ENCODE measurements at places on chromosomes 7 and 10. TPM values are rescaled to one million over a fixed set of nuclear protein-coding genes. Genes with fewer than 3 reads are reported as not detected.
A peak's percentile ranks its signal among the peaks of the same experiment; 100 is the strongest.

- no peak for DNase-seq
Observed at GRCh38 chr10:79339266-79339665, 8.0 kb upstream of the PPIF start.

DNA sequence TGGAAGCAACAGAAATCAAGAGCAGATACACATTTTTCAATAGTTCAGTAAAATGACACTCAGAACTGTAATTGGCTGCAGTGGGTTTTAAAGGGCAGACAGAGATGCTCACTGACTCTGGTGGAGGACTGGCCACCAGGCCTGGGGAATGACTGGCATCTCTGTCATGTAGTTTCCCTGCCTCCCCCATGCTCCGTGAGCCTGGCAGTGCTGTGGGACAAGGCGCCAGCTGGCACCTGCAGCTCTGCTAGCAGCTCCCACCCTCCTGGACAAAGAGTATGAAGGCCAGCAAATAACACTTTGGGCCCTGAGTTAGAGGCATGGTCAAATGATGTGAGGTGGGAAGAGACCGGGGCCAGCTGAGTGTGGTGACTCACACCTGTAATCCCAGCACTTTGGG is 15.0 kb downstream of the TSPAN33 start:
- DNase-seq, result no peak

GRCh38 chr10:52949899-52950298 is 177.3 kb upstream of the MBL2 start:
- no peak for DNase-seq

DNA sequence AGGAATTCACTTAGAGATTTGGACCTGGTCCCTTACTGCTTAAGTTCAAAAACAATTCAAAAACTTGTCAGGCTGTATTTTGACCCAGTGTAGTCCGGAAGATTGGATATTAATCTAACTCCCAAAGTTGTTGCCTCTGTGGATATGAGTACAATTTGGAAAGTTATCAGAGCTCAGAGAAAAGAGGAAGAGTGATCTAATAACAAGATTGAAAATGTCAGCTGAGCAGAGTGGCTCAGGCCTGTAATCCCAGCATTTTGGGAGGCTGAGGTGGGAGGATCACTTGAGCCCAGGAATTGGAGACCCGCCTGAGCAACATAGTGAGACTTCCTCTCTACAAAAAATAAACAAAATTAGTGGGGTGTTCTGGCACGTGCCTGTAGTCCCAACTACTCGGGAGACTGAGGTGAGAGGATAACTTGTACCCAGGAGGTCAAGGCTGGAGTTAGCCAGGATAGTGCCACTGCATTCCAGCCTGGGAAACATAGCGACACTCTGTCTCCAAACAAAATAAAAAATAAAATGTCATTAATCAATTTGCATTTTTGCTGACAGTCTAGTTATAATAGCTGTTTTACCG is 3.2 kb upstream of the ASCC1 start:
- no peak for DNase-seq

GRCh38 chr10:75814014-75814413 is 382.6 kb downstream of the LRMDA start:
- DNase-seq, result no peak

DNA sequence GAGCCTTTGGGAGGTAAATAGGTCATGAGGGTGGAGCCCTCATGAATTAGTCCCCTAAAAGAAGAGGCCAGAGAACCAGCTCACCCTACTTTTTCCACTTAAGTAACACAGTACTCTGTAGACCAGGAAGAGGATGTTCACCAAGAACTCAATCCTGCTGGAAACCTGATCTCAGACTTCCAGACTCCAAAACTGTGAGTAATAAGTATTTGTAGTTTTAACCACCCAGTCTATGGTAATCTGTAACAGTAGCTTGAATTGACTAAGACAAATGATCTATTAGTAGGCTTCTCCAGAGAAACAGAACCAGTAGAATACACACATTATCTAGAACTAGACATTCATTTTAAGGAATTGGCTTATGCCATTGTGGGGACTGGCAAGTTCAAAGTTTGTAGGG is 51.5 kb downstream of the ANKMY2 start:
- DNase-seq, result no peak

- no peak for DNase-seq
Observed at GRCh38 chr10:6114299-6114698, 25.5 kb downstream of the RBM17 start.

GRCh38 chr7:5296015-5296610 is 13.4 kb downstream of the SLC29A4 start:
- peak; percentile 81 for DNase-seq

DNA sequence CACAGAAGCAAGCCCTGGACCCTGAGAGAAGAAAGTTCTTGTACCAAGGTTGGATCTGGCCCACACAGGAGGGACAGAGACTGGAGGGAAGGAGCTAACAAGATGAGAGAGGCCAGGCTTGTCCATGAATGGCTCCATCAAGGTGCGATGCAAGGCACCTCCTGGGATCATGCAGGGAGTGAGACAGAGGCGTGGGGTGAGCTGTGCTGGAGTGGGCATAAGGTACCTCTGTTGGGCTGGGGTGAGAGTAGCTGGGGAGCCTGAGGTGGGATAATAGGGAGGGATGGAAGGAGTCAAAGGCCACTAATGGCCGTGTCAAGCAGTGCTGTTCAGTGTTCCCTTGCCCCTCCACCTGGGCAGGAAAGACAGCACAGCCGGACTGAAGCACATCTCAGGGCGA is 9.9 kb downstream of the TMEM72 start:
- DNase-seq, result no peak

- no peak for DNase-seq
Observed at GRCh38 chr7:95545673-95546072, 50.6 kb downstream of the PDK4 start.

GRCh38 chr7:149883452-149883861 is 9.7 kb downstream of the ATP6V0E2 start:
- DNase-seq, result peak; percentile 85

DNA sequence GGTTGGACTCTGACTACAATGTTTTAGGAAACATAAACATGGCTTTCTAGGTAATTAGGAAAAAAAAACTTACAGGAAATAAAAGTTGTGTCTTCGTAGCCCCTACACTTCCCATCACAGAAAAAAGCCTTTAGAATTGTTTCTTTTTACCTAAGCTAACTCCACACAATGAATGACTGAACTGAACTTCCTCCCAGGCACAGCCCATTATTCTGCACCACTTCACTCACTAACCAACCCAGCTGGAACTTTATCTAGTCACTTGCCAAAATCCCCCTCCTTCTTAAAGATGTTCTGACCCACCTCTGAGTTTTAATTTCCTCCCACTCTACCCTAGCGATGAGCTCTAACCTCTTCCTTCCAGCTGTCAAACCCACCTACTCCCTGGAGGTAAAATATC is 91.7 kb upstream of the MEOX2 start:
- DNase-seq, result no peak

DNA sequence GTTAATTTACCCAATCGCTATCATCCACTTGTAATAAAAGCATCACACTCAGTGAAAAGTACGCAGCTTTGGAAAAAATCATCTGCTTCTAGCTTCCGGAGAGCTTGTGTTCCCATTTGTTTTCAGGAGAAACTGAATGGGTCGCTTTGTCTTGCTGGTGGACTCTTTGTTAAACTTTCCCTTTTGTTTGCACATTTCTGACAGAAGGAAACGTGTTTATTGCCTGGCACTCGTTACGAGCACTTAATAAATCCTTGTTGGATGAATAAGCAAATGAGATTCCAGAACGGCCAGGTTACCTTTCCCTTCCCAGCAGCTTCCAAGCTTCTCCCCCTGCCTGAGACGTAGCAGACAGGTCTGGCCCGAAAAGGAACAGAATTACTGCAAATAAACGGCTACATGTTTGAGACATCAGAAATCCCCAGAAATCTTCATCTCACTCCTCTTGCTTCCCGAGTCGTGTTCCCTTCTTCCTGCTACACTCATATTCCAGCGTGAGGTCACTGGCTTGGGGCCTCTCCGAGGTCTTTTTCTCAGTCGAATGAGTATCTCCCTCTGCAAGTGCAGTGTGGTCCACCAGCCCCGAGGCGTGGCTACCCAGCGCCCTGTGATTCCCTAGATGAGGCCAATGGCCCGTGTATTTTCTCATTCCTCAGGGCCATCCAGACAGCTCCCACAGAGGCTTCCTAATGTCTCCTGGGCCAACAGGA is 167.2 kb downstream of the FRMD4A start:
- peak; percentile 27 for DNase-seq

- DNase-seq, result no peak
Observed at GRCh38 chr10:126908225-126908624, 3.0 kb downstream of the DOCK1 start.

GRCh38 chr10:123743441-123744223 is 77.5 kb downstream of the GPR26 start:
- DNase-seq, result no peak

DNA sequence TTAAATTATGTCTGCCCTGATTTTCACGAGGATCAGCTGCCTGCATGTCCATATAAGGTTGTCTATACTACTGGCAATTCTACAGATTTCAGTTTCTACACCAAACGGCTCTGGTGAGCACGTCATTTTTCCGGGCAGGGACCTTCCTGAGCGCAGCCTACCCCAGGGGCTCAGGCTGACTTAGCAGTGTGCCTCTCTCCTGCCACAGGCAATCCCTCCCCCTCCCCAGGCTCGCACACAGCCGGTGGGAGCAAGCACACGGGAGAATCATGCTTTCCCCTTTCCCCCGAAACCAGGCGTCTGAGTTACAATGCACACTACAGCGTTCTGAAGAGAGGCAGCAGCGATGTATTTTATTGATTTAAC is 1.7 kb downstream of the KLF6 start:
- DNase-seq, result peak; percentile 78

DNA sequence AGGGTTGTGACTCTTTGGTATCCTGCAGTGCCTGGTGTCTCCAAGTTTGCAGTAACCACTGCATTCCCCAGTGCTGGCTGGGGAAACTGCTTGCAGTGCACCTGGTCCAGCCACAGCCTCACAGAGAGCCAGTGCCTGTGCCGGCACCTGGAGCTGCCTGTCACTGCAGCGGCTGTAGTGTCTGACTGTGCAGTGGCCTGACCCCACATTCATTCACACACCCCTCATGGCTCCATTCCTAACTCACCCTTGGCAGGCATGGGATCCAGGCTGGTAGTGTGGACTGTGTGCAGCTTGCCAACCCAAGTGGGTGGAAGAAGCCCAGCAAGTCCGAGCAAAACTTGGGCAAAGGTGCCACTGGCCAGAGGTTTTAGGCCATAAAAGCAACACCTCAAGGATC is 3.7 kb upstream of the CYP3A43 start:
- DNase-seq, result no peak

DNA sequence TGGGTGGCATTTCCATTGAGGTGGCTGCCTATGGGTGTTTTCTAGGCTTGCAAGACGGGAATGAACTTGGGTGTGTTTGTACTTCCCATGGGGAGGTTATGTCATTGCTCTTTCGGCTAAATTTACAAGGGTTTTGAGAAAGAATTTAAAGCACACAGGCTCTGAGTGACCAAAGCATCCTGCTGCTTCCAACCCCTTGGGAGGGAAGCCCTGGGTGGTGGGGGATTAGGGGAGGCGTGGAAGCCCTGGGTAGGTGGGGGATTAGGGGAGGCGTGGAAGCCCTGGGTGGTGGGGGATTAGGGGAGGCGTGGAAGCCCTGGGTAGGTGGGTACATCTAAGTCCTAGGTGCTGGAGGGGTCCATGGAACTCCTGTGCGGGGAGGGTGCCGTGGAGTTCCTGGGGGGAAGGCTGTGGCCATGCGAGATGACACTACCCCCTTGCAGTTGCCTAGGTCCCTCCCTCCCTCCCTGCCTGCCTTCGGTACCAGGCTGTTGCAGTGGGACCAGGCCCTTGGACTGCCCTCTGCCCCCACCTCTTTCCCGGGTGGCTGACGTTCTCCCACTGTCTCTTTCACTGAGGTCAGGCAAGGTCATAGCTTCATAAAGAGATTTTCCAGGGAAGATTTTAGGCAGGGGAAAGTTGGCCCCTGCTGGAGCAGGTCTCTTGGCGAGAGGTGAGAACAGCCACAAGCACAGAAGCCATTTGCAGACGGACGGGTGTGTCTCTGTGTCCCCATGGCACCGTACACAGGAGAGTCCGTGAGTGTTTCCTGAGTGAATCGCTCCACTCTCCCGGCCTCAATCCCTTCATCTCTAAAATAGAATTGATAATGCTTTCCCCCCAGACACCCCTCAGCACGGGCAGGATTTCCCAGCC is 19.5 kb downstream of the PRF1 start:
- no peak for DNase-seq

- DNase-seq, result no peak
Observed at GRCh38 chr10:113045147-113046055, 95.4 kb downstream of the TCF7L2 start.

DNA sequence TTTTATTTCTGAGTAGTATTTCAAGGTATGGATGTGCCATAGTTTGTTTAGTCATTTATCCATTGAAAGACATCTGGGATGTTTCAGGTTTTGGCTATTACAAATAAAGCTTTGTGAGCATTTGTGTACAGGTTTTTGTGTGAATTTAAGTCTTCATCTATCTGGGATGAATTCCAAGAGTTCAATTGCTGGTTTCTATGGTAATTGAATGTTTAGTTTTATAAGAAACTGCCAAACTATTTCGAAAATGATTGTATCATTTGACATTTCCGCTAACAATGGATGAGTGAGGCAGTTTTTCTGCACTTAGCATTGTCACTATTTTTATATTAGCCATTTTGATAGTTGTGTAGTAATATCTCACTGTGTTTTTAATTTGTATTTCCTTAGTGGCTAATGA is 99.4 kb downstream of the WDFY4 start:
- no peak for DNase-seq

DNA sequence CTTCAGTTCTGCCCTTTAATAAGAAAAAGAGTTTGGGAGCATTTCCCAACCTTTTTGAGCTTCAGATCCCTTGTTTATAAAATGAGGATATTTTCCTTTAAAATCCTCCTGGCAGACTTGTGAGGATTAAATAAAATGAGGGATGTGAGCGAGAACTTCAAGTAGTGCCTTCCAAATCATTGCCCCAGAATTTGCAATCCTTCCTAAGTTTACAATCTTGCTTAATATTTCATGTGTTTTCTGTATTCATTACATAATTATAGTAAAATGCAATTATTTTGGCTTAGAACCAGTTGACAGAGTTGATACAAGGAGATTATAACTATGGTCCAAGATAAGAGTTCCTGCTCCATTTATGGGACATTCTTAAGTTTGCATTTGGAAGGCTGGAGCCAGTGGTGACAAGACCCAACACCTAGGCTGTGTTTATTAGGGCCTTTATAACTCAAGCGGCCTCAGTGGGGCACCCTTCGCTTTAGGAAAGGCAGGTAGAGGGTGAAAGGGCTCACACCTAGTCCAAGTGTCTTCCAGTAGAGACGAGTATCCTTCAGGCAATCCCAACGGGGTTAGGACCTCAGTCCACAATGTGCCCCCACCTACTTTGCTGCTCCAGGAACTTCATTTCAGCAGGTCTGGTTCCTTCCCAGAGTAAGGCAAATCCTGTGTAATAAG is 317.5 kb downstream of the WDR11 start:
- peak; percentile 15 for DNase-seq

GRCh38 chr7:43784030-43784584 is 25.6 kb downstream of the BLVRA start:
- no peak for DNase-seq

GRCh38 chr7:104816537-104816936 is 197.5 kb upstream of the KMT2E start:
- no peak for DNase-seq

- peak; percentile 67 for DNase-seq
Observed at GRCh38 chr7:1941464-1942242, 271.6 kb downstream of the ELFN1 start.

GPR141 gene
- not detected for total RNA-seq

CYP2C19 gene
- 0.14 TPM for total RNA-seq

ZNF485 gene
- 3.7 TPM for total RNA-seq

CRCP gene
- 30.5 TPM for total RNA-seq

ASZ1 gene
- not detected for total RNA-seq

NT5C2 gene
- total RNA-seq, result 44.6 TPM

COL17A1 gene
- total RNA-seq, result 0.59 TPM

KEL gene
- 7.7 TPM for total RNA-seq

TSPAN13 gene
- 23.1 TPM for total RNA-seq

SEC24C gene
- total RNA-seq, result 76.2 TPM

GIGYF1 gene
- total RNA-seq, result 66.4 TPM

ALDH18A1 gene
- total RNA-seq, result 101 TPM

Measured in H7 (cell line).